ENCODE measurements at places on chromosomes 3 and 15.

- DNase-seq = no peak
Observed at GRCh38 chr3:135199137-135199536, 404.1 kb downstream of the EPHB1 start.

DNA sequence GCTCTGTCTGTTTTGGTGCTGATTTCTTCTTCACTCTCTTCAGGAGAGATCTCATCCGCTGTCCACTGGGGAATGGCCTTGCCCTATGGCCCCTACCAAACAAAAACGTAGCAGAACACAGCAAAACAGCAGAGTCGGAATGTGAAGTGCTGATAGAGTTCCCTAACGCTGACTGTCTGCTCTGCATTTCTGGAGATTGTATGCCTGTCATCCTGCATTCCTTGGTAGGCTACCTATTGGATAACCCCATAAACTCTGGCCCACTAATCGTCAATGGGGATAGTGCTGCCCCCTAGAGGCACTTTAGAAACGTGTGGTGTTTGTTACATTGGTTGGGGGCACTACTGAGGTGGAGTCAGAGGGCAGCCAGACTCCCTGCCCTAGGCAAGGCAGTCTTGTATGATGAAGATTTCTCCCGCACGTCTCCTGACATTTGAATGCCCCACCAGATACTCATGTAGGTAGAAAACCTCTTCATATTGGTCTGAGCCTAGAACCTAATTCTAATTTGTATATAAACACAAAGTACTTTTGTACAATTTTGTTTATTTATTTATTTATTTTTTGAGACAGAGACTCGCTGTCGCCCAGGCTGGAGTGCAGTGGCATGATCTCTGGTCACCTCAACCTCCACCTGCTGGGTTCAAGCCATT is 15.6 kb upstream of the MAGEF1 start:
- DNase-seq = peak; percentile 80

DNA sequence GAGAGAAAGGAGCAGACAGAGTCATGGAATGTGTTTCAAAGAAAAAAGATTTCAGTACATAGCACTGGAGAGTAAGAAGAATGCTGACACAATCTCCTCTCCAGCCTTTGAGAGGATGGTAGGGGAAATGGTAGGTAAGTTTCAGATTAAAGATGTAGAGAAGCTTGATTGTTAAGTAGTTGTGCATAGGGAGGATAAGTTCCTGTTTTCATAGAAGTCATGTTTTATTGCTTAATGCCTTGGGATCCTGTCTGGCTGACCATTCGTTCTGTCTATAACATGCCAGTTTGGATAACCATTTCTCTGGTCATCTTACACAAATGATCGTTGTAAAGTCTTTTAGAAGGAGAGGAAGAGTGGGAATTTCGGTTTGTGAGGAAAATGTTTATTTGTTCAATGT is 95.7 kb upstream of the IGSF10 start:
- no peak for DNase-seq

DNA sequence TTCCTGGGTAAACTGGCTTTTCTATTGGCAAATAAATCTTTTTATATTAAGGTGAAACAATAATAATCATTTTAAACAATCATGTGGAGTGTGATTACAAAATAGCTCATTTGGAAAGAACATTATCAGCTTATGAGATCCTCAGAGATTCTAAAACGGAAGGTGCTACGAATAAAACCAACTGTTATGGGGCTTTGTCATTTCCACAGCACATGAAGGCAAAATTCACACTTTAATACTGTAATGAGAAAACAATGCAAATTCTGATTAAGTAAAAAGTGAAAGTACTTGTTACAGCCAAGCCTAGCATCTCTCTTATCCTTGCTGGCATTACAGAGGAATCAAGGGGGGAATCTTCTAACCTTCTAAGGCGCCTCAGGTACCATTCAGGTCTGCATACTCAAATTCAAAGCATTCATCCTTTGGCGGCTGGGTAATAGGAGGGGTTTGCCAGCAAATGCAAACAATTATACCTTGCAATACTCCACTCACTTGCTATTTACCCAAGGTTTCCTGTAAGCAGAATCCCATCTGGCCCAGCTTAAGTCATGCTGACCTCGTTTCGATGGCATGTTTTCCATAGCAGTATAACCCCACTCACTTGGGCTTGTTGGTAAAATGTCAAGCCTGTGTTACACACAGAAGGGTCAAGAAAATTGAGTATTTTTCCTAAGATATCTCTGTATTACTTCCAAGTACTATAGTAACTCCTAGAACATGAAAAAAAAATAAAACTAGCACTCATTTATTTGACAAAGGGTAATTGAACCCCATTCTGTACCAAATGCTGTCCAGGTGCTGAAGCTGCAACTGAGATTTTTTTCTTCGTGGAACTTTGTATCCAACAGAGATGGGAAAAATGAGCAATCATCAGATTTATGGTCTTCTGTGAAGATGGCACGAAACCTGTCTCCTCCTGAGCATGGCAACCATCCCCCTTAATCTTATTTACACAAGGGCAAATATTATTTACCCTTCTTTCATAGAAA is 183.7 kb upstream of the LMCD1 start:
- DNase-seq = peak; percentile 8

- DNase-seq = no peak
Observed at GRCh38 chr3:190734490-190734889, 128.0 kb downstream of the GMNC start.

DNA sequence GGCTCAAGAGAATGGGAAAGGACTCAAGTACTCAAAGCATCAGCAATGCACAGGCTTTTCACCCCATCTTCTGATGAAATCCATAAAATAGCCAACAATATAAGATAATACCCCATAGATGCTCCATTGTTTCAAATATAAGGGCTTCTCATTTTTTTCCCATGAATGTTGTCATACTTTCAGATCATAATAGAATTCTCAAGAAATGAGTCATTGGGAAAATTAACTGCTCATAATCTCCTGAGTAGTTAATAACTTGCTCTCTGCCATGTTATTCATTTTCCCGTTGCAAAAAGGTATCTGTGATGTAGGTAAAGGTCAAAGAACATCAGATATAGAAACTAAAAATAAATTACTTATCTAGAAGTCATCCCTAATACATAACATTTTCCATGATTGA is 121.9 kb downstream of the NSUN3 start:
- DNase-seq = no peak

GRCh38 chr15:84876269-84876668 is 8.2 kb upstream of the SLC28A1 start:
- DNase-seq = no peak

GRCh38 chr15:67833710-67834511 is 5.9 kb downstream of the RNU6-1 start:
- DNase-seq = peak; percentile 50

- peak; percentile 34 for DNase-seq
Observed at GRCh38 chr15:75531041-75531450, 48.1 kb downstream of the PTPN9 start.

GRCh38 chr15:83682476-83683088 is 28.7 kb downstream of the ADAMTSL3 start:
- peak; percentile 44 for DNase-seq

DNA sequence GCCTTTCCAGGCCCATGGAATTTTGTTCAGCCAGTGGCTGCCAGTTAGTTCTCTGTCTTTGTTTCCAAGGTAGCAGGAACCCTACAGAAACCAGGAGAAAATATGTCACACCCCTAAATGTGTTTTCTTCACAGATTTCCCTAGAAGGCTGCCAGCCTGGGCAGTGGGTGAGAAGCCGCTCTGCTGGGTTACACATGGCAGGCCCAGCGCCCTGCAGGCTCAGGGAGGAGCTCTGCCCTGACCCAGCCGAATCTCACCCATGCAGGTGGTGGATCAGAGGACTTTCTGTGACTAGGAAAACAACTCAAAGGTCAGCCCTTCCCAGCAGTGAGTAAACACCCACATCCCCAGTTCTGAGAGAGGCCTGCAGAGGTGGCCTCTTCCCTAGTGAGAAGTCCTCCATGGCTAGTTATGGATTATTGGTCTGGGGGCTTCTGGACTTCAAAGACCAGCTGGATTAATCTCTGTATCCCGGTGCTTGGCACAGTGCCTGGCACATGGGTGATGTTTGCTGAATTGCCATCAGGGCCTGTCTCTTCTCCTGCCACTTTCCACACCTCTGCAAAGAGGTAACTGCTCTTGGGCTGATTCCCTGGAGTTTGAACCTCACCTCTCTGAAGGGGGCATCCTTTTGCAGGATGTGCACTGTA is 34.7 kb upstream of the BDH1 start:
- DNase-seq = no peak

GRCh38 chr3:143170074-143170473 is 50.5 kb downstream of the CHST2 start:
- DNase-seq = no peak

- no peak for DNase-seq
Observed at GRCh38 chr3:77160931-77161497, 121.1 kb downstream of the ROBO2 start.

GRCh38 chr3:186107215-186108105 is 1.4 kb downstream of the ETV5 start:
- DNase-seq = peak; percentile 77

DNA sequence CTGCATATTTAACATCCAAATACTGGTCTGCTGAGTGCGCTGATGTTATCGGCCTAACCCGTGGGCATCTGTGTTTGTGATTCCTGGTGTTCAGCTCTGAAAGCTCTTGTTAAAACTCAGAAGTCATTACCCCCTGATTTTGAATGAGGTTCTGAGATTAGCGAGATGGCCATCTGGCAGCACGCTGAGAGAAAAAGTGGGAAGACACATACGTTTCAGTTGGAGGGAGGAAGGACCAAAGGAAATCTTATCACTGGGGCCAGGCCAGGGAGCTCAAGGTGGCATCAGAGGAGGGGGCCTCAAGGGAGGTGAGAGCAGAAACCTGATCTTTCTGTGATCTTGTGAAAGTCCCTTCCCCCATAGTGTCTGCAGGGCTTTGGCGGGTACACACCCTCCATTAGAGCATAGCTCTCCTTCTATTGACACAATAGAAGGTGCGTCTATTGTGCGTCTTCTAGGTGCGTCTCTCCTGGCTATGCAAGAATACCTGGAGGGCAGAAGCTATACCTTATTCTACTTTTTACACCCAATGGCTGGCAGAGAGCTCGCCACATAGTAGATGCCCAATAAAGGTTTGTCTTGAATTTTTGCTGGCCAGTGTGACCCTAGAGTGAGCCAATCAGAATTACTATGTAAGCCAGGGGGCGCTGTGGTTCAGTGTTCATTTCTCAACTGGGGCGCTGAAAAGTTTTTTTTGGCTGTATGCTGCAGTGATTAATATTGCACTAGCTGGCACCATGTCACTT is 182.4 kb downstream of the SHQ1 start:
- peak; percentile 28 for DNase-seq

DNA sequence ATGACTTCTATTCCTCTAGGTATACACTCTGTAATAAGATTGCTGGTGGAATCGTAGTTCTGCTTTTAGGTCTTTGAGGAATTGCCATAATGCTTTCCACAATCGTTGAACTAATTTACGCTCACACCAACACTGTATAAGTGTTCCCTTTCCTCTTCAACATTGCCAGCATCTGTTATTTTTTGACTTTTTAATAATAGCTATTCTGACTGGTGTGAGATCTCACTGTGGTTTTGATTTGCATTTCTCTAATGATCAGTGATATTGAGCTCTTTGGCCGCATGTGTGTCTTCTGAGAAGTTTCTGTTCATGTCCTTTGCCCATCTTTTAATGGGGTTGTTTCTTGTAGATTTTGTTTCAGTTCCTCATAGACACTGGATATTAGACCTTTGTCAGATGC is 12.8 kb downstream of the NXPE3 start:
- no peak for DNase-seq

- no peak for DNase-seq
Observed at GRCh38 chr3:112425858-112426750, 73.2 kb downstream of the BTLA start.

- no peak for DNase-seq
Observed at GRCh38 chr3:178343433-178344038, 192.7 kb upstream of the KCNMB2 start.

DNA sequence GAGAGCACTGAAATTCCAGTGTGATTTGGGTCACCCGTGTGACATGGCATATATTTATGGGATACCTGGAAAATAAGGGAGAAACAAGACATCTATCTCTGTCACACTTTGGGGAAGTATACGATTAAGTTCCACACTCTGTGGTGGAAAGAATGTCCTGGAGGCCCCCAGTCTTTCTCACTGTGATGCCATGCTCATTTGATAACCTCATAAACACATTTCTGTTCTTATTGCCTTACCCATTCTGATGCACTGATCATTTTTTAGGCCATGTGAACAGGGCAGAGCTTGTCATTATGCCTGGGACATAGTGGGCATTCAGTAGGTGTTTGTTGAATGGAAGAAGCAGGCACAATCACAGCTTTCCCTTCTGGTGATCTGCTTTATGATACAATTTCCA is 349.4 kb upstream of the TPRG1 start:
- DNase-seq = no peak

GRCh38 chr15:79030470-79030869 is 60.1 kb downstream of the RASGRF1 start:
- DNase-seq = no peak

GRCh38 chr15:51444112-51444511 is 102.7 kb downstream of the GLDN start:
- no peak for DNase-seq

GRCh38 chr3:187570776-187571175 is 99.4 kb downstream of the SST start:
- no peak for DNase-seq

- DNase-seq = no peak
Observed at GRCh38 chr15:78162038-78162437, 12.9 kb downstream of the IDH3A start.

DNA sequence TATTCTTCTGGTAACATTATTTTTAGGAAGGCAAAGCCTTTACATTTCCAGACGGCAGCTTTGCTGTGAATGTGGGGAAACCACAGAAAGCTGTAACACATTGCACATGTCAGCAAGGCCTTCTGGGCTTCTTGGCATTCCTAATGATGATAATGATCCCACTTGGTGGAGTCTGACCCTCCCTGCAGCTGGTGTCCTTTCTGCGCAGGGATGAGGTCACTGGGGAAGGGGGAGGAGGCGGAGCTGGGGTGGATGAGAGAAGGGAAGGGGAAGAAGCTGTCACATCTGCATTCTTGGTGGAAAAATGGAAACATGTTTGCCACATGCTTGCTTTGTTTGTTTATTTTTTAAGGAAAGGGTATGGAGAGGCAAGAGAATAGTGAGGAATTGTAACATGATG is 68.6 kb downstream of the FILIP1L start:
- DNase-seq = peak; percentile 100
